ENCODE measurements at places on chromosomes 7 and 10.
A peak's percentile ranks its signal among the peaks of the same experiment; 100 is the strongest.

DNA sequence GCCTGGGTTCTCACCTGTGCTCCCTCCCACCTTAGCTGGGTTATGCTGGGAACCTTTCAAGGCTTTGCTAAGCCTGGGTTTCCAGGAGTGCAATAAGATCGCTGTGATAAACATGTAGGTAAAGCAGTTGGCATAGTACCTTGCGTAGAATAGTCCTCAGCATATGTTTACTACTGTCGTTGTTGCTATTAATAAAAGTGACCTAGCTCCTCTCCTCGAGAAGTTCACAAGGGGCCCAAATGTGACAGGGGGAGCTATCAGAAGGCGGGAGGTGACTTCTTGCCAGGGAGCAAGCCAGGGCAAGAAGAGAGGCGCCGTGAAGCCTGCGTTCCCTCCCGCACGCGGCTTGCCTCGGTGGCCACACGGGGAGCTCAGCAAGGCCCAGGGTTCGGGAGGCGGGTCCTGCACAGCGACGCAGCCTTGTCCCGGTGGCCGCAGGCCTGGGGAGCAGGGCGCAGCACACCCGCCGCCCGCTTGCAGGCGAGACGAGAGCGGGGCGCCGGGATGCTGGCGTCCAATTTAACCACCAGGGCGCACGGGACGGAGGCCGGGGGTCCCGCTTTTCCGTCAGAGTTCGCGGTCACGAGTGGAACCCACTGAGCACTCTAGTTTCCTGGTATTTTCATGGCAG is 106.2 kb downstream of the SNX10 start:
- DNase-seq: peak; percentile 73

DNA sequence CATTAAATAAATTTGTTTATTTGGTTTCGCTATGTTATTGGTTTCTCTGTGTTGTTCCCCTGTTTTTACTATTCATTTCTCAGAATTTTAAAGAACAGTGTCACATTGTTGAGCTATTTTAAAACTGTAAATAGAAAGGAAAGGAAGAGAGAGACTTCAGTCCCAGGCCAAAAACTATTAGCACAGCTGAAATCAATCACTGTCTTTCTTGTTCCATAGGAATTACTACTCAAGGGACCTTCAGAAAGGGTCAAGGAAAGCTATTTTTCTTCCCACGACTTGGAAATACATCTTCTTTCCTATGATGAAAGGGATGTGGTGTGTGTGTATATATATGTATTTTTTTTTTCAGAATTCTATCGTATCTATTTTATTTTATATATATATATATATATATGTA is 29.0 kb upstream of the GNAT3 start:
- no peak for DNase-seq

DNA sequence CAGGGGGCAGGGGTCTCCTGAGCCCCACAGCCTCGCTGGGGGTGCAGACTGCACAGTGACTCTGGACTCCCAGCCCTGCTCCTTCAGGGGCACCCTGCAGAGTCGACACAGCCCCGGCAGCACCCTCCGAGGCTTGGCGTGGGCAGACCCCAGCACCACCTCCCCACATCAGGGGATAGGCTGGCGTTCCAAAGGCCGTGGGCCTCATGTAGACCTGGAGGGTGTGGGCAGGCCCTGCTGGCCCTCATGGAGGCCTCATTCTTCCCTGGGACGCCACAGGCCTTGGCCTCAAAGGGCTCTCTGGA is 265.9 kb downstream of the ELFN1 start:
- no peak for DNase-seq

GRCh38 chr7:55018361-55019190 is at the start of gene EGFR:
Gene EGFR (plus strand): TSS chr7:55019017. CDS start chr7:55019278, 261 bp downstream.
- peak; percentile 93 for DNase-seq

DNA sequence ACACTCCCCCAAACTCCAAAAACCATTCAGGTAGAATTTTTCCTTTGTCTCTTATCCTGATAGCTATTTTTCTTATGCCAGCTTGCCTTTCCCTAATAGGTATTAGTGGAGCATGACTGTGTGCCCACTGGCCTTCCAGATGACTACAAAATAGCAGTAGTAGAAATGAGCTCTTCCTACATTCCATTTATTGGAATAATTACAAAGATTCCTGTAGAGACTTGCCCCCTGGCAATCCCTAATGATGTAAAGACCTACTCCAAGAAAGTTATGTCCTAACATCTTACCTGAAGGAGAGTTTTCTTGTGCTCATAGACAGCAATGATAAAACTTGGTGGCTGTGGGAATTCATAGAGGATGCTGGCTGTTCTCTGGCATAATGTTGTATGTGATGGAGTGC is 501.8 kb downstream of the GATA3 start:
- DNase-seq: no peak

GRCh38 chr7:55365205-55365674 is at the start of gene LANCL2:
Gene LANCL2 (plus strand): TSS chr7:55365337. CDS start chr7:55366026, 689 bp downstream.
- DNase-seq: peak; percentile 65

- DNase-seq: no peak
These were observed 509.0 kb upstream of the ZMIZ1 start for GRCh38 chr10:78559661-78560340.

- no peak for DNase-seq
These were observed 18.2 kb upstream of the INMT start for GRCh38 chr7:30733691-30734090.

- no peak for DNase-seq
These were observed 1.4 kb downstream of the ZNF438 start for GRCh38 chr10:31030260-31030659.

DNA sequence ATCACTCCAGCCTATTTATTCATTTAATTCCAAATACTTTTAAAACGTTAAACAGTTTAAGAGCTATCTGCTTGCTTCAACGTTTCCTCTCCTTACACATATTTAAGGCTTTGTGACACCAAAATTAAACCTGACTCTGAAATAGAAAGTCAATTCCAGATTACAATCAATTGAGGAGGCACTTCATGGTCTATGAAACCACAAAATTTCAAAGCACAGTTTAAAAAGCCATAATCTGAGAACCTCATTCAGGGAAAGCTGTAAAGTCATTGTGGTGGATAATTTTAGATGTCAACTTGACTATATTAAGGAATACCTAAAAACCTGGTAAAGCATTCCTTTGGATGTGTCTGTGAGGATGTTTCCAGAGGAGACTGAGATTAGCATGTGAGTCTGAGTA is 6.2 kb downstream of the SNX13 start:
- DNase-seq: no peak

DNA sequence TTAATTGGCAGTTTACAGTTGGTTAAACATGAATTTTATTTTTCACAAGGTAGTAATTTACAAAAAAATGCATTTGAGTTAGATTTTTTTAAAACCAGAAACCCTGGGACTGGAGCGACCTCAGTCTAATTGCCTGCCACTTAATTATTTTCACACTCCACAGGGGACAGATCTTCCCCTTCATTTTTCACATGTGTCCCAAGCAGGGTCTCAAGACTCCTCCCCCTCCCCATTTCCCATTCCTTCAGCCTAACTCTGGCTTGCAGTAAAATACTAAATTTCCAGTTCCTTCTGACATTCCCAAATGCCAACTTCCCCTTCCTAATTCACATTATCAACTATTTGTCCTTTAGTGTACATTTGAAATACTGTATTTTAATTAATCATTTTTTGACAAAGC is 948 bp downstream of the ZNF138 start:
- DNase-seq: no peak

GRCh38 chr10:124285587-124286527 is 132.9 kb downstream of the OAT start:
- DNase-seq: no peak

DNA sequence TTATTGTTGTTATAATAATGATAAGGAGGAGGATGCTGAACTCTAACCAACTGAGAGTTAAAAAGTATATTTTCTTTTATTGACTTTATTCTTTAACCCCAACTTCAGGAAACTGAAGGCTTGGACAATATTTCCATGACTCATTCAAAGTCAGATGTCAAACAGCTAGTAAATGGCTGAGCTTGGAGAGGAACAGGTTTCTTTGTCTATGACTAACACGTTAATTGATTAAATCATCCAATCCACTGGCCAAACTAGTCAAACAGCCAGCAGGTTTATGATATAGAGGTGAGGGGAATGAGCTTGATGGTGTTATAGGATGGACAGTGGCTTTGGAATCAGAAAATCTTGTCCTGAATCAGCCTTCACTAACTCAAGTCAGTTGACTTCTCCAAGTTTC is 119.1 kb upstream of the WDR11 start:
- DNase-seq: no peak

- no peak for DNase-seq
These were observed 873 bp downstream of the PRKAR2B start for GRCh38 chr7:107045195-107045960.

- DNase-seq: no peak
These were observed 183.2 kb downstream of the GLI3 start for GRCh38 chr7:42053834-42054233.

- no peak for DNase-seq
These were observed 276.9 kb downstream of the BAMBI start for GRCh38 chr10:28954211-28954610.

DNA sequence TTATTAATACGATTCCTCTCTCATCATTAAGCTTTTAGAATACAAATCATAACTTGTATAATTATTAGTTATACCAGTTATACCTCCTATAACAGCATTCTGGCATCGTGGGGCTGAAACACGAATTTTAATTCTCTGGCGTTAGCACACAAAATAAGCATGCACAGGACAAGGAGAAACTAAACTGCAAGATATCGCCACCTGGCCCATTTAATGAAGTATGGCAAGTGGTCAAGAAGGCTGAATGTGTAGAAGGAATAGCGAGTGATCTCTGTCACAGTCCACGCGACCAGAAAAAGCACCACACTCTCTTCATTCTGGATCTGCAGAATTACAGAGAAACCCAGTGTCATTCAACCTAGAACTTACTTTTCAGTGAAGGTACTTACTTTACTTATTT is 18.1 kb downstream of the HACD1 start:
- DNase-seq: peak; percentile 37

DNA sequence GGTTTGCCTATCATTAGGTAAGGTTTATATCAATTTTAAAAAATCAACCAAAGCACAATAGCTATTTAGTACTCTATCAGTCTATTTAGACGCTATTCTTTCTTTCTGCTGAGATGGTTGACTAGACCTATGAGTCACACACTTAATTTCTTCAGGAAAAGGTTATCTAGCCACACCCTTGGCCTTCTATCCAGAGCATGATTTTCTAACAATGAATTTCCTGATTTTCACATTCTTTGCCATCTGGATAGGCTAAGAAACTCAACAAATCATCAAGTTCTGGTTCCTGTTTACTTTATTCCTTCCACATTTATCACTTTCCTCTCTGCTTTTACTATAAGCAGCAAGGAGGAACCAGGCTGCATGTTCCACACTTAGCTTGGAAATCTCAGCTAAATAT is 8.1 kb downstream of the PRPS1L1 start:
- no peak for DNase-seq

- no peak for DNase-seq
These were observed 7.0 kb downstream of the AIMP2 start for GRCh38 chr7:6015917-6016652.

DNA sequence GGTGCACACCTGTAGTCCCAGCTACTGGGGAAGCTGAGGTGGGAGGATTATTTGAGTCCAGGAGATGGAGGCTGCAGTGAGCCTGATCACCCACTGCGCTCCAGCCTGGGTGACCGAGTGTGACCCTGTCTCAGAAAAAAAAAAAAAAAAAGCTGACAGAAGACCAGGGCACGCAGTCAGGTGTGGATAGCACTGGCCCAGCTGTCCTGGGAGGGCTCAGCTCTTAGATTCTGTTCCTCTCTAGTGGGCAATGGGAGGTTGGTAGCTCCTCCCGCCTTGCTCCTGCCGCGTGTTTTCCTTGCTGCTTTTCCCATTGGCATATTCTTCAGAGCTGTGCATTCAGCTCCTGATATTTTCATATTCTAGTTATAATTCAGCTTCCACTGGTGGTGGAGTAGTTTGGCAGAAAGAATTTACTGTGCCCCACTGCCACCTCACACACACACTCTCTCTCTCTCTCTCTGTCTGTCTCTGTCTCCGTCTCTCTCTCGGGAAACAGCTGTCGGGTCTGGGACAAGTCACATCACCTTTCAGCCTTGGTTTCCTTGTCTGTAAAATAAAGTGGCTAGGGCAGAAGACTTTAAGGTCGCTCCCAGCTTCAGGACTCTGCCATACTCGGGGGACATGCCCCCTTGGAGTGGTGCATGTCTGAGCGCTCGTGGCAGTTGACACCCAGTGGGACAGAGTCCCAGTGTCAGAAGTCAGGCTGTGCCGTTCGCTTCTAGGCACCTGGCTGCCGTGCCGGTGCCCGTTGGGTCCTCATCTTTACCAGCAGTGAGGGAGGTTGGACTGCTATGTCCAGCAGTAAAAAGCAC is 25.9 kb upstream of the ANKRD2 start:
- DNase-seq: no peak

DNA sequence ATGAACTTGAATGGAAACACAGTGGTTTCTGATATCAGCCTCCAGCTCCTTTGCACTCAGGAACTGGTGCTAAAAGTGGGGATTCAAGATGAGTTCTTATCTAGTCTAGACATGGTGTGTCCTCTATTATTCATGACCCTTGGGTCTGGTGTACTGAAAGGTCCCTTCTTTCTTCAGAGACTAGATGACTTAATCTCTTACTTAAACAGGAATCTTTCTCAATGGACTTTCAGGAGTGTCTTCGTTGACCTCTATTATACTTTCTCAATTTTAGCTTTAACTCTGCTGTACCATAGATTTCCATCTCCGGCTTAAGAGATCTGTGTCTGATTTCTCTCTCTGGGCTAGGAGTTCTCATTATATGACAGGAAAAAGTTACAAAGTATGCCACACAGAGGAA is 83.5 kb upstream of the INHBA start:
- DNase-seq: no peak

- DNase-seq: peak; percentile 35
These were observed 22.6 kb upstream of the PRTFDC1 start for GRCh38 chr10:24974976-24975375.

DNA sequence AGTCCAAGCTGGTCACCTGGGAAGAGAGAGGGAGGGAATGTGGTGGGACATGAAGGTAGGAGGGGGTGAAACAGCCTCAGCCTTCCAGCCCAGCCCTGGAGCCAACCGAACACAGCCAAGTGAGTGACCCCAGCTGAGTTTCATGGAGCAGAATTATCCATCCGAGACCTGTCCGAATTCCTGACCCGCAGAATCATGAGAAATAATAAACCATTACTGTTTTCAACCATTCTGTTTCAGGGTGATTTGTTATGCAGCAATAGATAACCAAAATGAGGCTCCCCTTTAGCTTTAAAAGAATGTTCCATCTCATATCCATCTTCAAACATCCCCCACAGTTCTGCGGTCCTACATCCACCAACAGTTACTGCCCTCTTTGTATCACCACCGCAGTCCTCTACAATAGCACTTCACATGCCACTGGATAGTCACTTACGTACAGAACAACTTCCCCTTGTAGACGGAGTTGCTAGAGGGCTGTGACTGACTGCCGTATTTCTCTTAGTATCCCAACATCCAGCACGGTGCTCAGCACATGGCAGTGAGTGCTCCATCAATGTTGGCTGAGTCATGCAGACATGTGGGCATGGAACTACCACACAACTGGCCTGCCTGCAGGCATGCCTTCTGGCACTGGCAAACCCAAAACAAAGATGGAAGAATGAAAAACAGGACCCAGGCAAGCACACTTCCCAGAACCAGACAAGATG is 18.5 kb downstream of the KIAA1549 start:
- DNase-seq: no peak

- DNase-seq: no peak
These were observed 518.0 kb upstream of the KLF6 start for GRCh38 chr10:4303045-4303444.

All from HuH-7 (cell line).